NCI-H226 (cell line): ENCODE measurements at places on chromosomes 5 and 9.

GRCh38 chr9:115300874-115301273 is 182.9 kb upstream of the TNC start:
- no peak for DNase-seq

DNA sequence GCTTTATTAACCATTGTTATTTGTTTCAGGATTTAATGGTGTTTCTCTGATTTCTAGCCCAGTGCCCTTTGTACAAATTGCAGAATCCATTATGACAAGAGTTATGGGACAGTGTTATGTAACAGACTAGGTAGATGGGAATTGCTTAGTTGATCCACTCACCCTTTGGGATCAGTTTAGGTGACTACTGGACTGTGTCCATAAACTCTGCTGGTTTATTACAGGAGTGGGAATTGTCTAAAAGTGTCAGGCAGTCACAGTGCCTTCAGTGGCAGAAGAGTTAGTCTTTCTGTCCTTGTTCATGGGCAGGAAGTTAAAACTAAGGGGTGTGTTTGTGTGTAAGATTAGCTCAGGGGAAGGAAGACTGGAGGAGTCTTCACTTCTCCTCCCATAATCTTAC is 29.3 kb downstream of the RCL1 start:
- DNase-seq, result no peak

GRCh38 chr5:82396871-82397514 is 118.8 kb upstream of the RPS23 start:
- DNase-seq, result peak; percentile 89

DNA sequence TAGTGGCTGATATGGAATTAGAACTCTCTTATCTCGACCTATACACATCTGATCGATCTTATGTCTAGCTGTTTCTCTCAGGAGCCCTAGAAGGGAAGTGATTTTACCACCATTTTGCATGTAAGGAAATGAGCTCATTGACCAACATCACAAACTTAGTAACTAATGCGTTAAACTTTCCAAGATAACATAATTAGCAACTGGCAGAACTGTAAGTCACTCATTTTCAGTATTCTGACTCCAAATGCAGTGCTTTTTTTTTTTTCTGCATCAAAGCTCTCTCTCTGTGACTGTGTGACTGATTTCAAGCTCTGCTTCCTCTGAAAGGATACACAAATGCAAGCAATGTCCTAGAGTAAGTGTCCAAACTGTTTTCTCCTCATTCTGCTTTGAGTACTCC is 68.1 kb upstream of the FBXL7 start:
- no peak for DNase-seq
